ENCODE measurements at places on chromosomes 3 and 15.

GRCh38 chr3:139117883-139118760 is 73.4 kb upstream of the PRR23C start:
- DNase-seq = no peak

DNA sequence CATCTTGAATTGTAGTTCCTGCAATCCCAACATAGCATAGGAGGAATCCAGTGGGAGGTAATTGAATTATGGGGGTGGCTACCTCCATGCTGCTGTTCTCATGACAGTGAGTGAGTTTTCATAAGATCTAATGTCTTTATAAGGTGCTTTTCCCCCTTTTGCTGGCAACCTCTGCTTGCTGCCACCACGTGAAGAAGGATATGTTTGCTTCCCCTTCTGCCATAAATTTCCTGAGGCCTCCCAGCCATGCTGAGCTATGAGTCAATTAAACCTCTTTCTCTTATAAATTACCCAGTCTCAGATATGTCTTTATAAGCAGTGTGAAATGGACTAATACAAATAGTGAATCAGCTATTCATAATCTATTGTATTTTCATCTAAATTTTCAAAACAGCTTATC is 537.3 kb downstream of the EPHA3 start:
- DNase-seq = no peak

- no peak for DNase-seq
Observed at GRCh38 chr3:174462916-174463315, 396.2 kb upstream of the NAALADL2 start.

DNA sequence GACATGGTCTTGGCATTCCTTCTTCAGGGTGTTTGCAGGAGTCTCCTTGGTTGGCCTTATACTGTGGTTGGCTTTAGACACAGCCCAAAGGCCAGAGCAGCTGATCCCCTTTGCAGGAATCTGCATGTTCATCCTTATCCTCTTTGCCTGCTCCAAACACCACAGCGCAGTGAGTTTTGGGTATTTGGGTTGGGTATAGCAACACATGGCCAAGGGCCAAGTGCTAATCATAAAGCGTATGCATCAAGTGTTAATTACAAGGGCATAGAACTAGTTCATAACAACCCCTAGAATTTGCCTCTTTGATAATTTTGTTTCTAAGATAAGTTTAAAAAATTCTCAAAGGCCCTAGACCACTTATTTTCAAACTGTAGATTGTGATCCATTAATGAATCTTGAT is 11.8 kb downstream of the SLC28A2 start:
- no peak for DNase-seq

- no peak for DNase-seq
Observed at GRCh38 chr15:60000824-60001609, 3.1 kb upstream of the FOXB1 start.

DNA sequence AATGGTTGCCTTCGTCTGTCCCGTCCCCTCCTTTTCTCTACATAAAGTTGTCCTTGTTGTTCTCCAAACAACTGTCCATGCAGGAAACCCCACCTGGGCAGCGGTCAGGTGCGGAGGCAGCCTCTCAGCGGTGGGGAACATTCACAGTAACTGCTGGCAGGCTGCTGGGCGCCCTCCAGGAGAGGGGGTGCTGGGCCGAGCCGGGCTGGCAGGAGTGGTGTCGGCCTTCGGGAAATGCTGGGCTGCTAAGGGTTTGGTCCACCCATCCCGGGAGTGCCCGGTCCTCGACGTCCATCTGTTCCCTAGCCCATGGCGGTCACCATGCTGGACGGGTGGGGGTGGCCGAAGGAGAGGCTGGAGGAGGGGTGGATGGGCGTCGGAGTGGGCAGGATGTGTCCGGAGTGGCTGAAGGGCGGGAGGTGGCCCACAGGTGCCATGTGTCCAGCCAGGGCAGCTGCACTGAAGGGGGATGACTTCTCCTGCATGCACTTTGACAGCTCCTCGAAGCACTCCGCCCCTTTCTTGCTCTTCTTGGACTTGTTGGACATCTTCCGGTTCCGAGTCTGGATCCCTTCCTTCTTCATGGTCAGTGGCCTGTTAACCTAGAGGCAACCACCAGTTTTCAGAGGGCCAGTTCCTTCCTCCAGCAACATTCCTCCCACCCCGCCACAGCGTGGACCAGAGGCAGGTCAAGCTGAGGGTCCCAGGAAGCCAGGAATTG is 12.1 kb downstream of the GATA2 start:
- DNase-seq = no peak

DNA sequence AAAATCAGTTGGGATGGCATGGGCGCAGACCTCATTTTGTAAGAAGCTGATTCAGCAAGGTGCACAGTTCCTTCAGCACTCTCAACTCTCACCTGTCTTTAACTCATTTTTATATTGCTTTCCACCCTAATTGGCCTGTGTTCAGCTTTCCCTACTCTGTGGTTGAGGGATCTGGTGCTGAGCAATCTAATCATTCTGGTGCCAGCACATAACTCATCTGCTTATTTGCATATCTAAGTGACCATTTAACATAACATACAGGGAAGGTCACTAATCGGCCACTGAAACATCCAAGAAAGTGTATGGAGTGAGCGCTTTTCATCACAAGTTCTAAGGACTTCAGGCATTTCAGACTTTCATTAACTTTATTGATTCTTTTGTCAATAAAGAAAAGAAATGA is 303.4 kb upstream of the ROPN1 start:
- no peak for DNase-seq

Data from stimulated activated CD8-positive, alpha-beta memory T cell treated with anti-CD3 and anti-CD28 coated beads, Interleukin-4, amount 100 ng/mL, for 4 hours (primary cell).